ENCODE measurements at places on chromosomes 6 and 20.

DNA sequence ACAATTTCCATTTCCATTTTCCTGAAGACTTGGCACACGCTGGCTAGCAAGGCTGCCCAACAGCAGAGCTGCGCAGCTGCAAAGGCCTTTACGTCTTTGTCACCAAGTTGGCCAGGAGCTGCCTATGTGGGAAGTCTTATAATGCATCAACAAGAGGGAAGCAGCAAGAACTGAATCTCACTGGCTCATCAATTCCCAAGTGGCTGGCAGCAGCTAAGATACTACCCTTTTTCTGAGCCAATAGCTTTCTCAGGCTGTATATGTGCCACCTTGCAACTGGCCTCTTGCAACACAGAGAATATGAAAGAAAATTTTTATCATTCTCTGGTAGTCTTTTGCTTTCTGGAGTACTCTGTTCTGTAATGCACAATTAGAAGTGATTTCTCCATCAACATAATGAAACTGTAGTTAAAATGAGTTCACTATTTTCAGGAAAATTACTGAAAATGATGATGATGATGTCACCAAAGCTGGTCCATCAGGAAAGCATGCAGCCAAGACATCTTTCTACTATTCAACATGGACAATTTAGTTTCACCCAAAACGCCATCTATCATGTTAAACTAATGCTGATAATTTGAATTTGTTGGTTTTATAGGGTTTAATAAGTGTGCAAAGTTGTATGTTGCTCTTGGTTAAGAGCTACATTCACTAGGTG, 97.3 kb upstream of the FOXA2 start:
- DNase-seq, result no peak

DNA sequence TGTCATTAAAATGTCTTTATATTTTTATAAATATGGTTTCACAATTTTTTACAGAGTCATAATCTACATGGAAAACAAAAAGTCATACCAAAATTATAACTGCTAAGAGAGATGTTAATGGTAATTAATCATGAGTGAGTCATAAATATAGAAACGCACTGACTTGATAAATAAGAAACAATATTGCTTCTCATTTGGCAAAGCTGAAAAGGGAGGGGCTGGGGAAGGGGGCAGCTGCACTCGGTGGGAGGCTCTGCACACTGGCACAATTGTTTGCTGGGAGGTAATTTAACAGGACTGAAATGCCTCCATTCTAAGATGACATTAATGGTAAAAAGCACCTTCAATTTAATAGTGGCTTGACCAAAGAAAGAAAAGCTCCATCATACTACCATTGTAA, 133.3 kb upstream of the AGPAT4 start:
- no peak for DNase-seq

DNA sequence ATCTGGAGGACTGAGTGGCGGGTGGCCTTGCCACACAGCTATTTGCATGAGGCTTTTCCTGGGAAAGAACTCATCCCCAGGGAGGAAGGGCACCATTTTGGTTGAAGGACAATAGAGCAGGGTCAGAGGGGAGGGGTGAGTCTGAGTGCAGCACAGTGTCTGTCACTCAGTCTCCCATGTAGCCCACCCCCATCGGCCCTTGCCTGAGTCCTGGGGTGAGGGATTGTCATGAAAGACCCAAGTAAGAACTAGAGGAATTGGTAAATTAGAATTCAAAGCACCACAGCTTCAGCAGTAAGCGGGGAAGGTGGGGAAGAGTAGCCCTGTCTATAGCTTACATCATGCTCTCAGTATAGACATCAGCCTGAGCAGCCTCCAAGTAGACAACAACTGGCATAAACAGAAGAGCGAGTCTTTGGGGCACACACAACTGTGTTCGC, 90.4 kb upstream of the TMEM30A start:
- no peak for DNase-seq

- DNase-seq, result no peak
These were observed 39.3 kb downstream of the DTNBP1 start for GRCh38 chr6:15623276-15624116.

DNA sequence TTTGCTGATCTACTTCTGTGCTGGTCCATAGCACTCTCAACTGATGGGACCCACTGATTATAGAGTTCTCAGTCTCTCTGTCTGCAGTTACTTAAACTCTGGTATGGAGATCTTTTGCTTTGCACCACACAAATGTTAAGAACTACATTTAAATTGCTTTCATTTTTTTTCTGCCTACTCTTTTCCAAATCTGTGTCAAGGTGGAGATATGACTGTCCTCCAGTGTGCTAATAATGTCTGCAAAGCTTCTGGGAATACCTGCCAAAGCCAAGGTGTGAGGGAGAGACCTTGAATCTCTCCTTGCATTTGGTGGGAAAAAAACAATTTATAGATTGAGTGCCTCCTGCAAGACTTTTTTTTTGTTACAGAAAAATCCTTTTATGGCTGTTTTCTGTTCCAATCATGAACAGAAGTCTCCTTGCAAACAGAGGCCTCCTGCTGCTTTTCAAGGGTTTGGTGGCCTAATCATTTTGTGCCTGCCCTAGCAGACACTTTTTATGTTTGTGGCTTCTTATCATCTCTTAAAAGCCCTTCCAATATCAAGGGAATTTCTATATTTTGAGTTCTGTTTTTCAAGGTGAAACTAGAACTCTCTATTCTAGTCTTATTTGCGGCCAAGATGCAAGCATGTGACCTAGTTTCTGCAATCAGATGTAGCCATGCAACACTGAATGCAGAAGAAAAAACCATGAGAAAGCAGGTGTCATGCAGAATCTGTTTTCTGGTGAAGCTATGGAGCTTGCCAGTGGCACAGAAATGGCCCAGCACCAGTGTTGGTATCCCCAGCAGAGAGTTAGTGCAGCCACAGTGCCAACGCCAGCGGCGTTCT, 23.2 kb upstream of the AKIRIN2 start:
- DNase-seq, result no peak

GRCh38 chr6:32867554-32868256, 13.7 kb downstream of the PSMB9 start:
- no peak for DNase-seq

- no peak for DNase-seq
These were observed 9.4 kb upstream of the STX11 start for GRCh38 chr6:144140867-144141266.

- DNase-seq, result no peak
These were observed 25.1 kb downstream of the TOX2 start for GRCh38 chr20:43939762-43940121.

- peak; percentile 41 for DNase-seq
These were observed 5.8 kb upstream of the PACSIN1 start for GRCh38 chr6:34459899-34460593.

DNA sequence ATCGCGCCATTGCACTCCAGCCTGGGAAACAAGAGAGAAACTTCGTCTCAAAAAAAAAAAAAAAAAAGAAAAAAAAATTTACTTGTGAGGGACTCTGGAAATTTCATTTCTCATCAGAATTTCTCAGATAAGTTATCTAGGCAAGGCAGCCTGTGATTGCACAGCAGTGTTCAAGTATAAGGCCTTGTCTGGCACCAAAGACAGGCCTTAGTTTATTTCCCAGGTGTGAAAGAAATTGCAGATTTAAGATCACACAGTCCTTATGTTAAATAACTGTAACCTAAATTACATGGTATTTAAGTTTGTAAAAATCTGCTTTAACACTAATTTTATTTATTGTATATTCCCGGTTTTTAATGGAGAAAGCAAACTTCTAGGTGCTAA, 34.8 kb downstream of the HFE start:
- no peak for DNase-seq

DNA sequence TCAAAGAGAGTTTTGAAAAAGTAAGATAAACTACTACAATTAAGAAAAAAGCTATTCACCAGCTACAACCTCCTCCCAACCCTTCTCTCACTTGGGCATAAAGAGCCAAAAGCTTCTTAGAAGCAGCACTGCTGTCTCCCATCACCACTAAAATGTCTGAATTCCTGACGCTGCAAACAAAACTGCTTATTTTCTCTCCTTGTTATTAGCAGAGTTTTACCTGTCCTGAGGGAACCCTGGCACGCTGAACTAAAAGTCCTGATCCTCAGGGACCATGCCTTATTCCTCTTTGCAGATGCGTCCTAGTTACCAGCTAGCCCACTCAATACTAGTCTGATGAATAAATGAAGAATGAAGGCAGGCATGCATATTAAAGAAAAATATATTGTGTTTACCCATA, 1.1 kb downstream of the HACE1 start:
- DNase-seq, result no peak

DNA sequence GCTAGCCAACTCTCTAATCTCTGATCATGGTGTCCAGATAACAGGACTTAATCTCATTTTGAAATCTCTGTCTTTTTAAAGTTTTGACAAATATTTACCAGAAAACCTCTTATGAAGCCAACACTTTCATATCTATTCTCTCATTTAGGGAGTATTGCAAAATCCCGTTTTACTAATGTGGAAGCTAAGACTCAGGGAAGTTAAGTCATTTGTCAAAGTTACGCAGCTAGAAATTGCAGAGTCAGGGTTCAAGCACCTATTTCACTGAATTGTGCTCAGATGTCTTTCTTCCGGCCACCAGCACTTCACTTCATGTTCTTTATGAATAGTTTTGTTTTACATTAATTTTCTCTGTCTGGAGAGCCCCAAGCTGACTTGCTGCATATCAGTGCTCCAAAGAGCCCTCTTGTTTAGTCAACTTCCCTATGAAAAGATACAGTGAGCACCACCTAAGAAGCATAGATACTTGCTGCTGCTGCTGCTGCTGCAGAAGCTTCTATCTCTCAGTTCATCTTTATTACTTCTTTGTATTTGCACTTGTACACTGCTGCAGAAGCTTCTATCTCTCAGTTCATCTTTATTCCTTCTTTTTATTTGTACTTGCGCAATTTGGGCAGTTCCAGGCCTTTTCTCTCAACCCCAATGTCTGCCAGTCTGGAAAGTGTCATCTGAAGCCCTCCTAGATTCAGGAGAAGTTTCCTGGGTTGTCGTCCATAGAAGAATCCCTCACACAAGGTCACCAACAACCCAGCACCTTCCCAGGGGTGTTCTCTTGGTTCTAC, 329.7 kb downstream of the MAFB start:
- DNase-seq, result no peak

- no peak for DNase-seq
These were observed 155.9 kb downstream of the NRN1 start for GRCh38 chr6:5850848-5851255.

DNA sequence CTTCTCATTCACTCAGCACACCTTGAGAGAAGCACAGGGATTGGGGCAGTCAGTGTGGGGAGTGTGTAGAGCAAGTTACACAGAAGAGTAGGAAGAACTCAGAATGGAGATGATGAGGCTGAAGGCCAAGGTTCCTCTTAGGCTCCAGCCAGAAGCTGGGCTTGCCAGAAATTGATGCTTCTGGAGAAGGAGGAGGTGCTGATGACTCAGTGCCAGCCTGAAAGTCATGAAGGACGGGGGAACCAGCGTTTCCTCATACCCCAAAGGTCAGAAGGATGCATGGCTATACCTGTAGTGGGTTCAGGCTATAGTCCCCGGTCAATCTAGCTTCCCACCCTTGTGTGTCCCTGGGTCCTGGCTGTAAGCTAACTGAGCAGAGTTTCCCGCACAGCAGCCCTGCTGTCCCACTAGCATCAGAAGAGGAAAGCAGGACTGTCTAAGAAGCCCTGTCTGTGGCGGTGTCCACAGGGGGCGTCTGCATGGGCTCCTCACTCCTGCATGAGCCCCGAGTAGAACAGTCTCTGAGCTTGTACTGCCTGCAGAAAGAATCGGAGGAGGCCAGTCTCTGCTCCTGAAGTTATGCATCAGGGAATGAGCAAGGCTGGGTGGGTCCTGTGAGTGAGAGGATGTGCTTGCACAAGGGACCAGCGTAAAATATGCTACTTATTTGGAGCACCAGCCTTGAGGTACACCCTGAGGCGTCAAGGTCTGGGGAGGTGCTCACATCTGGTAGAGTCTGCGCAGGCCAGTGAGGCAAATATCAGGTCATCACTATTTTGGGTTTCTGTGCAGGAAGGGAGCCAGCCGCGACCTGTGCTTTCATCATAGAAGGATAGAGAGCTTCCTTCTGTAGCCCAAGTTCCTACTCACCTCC, 148.5 kb downstream of the MRPL14 start:
- no peak for DNase-seq

- no peak for DNase-seq
These were observed 8.8 kb downstream of the FASTKD5 start for GRCh38 chr20:3150908-3151307.

DNA sequence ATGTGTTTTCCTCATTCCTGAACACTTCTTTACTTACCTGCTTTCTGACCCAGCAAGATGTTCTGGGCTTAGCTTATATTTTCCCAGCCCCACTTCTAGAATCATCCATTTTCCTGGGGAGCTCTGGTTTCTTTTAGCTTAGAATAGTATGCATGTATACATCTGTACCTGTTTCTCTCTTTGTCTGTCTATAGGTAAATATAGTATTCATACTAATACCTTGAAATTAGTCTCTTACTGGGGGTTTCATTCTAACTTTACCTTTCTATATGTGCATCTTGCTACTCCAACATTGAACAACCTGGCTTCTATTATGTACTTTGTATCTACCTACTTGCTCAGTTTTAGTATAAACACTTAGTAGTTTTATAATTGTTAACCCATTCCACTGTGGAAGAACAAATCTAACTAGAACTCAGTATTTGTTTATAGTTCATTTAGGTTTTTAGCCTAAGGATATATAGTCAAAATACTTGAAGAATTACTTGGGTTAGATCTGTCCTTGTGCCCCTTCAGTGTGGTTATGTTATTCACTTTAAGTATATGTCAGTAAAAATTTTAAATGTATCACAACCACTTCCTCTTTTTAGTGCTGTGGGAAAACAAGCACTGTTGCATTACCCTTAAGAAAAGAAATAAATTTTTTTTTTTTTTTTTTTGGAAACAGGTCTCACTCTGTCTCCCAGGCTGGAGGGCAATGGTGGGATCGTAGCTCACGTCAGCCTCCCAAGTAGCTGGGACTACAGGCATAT, 54.0 kb downstream of the ASXL1 start:
- no peak for DNase-seq

DNA sequence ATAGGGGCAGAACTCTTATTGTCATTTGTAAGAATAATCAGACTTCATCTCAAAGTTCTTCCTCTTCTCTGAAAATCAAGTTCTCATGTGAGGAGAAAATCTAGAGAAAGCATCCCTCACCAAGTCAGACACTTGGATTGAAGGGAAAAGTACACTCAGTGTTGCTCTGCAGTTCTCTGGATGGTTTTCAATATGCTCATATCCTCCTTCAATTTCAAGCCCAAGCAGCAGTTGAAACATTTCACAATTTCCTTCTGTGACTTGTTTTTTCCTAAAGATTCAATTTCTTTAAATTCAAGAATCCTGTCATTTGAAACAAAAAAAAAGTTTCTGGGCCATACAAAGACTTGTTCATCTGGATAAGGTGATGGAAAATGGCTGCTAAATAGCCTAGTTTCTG, 140.2 kb upstream of the AHI1 start:
- DNase-seq, result no peak

Measured in activated T-cell treated with anti-CD3 and anti-CD28 coated beads for 4 hours (primary cell).